ENCODE measurements at places on chromosomes 3 and 15. TPM values are rescaled to one million over a fixed set of nuclear protein-coding genes. Genes with fewer than 3 reads are reported as not detected.

ANKRD63 gene
- not detected for total RNA-seq

CD96 gene
- total RNA-seq: 0.12 TPM

INSYN1 gene
- 0.68 TPM for total RNA-seq

CCDC13 gene
- 1.3 TPM for total RNA-seq

UQCC5 gene
- 35.5 TPM for total RNA-seq
